Central memory CD8-positive, alpha-beta T cell (primary cell): ENCODE measurements at places on chromosomes 7 and 10.

DNA sequence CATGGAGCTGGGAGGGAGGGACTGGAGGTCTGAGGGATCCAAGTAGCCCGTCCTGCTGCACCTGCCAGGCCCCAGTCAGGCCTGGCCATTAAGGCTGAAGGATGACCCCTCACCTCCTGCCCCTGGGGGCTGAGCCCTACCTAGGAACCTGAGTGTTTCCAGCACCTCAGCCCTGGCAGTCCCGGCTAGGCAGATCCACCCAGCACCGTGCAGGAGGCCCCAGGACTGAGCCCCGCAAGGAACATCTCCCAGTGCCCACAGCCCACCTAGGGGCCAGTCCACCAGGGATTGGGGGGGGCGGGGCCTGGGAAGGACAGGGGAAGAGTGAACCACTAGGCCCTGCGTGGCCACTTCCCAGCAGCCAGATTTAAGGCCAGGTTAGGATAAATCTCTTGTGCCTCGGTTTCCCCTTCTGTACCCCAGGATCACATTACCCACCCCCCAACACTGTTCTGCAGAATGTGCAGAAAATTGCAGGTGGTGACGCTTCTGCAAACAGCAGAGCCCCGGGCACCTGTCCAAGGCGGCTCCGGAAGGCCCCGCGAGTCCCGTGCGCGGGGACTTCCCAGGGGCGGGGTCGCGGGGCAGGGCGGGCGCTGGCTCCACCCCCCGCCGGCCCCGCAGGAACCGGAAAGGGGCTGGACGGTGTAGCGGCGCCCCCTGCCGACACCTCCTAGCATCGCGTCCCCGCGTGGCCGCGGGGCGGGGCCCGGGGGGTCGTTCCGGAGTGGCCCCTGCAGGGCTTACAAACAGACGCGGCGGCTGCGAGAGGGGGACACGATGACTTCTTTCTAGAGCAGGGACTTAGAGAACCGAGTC, 55.9 kb downstream of the PWWP2B start:
- DNase-seq = peak; percentile 84

GRCh38 chr10:80945264-80945880, 407.7 kb downstream of the SH2D4B start:
- DNase-seq = no peak

- DNase-seq = no peak
Observed at GRCh38 chr7:142804728-142805207, 34.0 kb downstream of the PRSS2 start.

GRCh38 chr10:28790146-28790545, 112.8 kb downstream of the BAMBI start:
- DNase-seq = no peak

DNA sequence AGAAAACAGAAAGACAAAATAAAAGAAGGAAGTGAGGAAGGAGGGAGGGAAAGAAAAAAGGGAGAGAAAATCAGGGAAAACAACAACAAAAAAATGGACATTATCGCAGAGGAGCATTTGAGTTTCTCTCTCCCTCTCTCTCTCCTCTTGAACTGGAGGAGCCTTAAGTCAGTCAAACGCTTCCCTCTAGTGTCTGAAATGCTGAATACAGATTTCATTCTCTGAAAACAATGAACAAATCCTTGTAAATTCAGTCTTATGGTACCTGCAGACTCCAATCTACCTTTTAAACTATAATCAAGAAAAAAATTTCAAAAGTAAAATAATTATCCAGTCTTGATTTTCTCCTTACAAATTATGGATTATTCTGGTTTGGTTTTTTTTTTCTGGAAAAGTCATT, 89.2 kb upstream of the PFKP start:
- no peak for DNase-seq

DNA sequence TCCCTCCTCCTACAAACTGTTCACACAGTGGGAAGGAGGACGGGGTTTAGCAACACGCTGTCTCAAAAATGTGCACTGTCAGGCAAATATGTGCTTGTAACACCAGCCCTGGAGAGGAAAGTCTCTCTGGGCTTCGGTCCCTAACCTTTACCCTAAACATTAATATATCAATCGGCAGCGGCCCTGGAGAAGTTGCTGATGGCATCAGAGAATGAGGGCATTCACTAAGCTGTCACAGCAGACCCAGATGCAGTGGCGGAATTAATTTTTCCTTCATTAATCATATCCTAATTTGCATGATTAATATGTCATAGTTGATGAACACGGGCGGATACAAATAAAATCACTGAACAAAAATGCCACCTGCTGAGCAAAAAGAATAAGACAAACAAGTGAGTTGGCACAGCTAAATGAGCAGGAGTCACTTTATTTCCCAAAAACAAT, 45.2 kb upstream of the INSIG1 start:
- no peak for DNase-seq

DNA sequence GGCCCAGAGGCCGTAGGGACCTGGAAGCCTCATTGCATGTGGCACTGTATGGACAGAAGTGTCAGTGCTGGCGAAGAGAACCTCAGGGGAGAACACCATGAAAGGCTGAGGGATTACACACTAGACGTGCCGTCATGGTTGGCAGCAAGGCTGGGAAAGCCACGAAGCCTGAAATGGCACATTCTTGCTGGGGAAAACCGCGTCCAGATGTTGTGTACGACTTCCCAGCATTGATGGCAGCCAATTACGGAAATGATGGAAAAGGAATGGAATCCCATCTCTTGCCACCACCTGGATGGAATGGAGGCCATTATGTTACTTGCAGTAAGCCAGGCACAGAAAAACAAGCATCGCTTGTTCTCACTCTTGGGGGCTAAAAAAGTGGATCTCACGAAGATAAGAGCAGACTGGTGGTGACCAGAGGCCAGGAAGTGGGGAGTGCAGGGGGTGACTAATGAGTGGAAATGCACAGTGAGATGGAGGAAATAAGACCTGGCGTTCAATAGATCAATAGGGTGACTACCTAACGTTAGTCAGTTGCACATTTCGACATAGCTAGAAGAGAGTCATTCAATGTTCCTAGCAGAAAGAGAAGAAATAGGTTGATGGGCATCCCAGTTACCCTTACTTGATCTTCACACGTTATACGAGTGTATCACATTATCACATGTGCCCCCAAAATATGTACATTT, 14.6 kb upstream of the PWWP2B start:
- no peak for DNase-seq

DNA sequence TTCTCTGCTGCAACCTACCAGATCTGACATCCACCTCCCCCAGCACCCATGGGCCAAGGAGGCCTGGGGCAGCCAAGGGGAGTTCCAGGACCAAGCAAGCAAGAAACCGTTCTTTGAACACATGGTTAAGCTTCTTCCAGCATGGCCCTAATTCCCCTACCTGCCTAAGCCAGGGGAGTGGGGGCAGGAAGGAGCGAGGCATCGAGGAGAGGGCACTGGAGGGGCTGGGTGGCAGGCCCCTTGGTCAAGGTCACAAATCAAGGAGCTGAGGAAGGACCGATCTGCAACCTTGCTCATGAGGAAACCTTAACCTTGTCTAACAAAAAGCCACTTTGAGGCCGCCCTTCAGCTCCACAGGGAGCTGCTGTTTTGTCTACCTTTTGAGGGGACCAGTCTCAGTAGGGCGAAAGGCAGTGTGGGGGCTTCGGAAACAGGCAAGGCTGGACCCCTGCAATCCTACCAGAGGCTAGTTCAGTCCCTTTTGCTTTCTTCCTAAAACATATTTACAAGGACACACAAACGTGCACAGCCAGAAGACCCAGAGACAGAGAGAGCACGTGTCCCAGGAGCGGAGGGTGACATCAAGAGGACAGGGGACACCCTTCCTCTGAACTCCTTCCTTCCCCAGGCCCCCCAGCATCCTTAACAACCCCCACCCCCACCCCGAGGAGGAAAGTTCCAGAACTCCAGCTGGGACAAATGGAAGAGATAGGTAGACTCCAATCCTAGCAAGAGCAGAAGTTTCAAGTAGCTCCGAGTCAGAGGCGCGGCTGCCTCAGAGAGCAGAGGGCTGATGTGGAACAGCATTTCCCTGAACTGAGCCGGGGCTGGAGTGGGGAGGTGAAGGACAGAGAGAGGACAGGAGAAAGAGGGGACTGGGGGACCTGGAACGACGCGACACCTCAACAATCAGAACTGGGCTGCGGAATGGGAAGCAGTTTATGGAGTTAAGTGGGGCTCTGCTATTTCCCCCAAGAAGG, 28.2 kb downstream of the SPOCK2 start:
- no peak for DNase-seq

DNA sequence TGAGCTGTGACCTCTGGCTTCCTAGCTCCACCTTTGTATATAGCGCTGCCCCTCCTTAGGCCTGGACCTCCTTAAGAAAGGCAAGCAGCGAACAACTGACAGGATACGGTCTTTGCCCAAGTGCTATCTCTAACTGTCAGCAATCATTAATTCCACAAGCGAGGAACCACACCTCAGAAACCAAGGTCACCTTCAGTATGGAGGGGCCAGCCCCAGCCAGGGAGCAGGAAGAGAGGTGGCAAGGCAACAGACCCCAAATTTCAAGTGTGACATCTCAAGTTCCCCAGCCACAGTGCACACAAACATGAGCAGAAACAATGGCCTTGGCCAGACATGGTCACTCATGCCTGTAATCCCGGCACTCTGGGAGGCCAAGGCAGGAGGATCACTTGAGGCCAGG, 4.8 kb upstream of the AOC1 start:
- no peak for DNase-seq

GRCh38 chr10:93319096-93319495, 163.0 kb downstream of the MYOF start:
- no peak for DNase-seq

DNA sequence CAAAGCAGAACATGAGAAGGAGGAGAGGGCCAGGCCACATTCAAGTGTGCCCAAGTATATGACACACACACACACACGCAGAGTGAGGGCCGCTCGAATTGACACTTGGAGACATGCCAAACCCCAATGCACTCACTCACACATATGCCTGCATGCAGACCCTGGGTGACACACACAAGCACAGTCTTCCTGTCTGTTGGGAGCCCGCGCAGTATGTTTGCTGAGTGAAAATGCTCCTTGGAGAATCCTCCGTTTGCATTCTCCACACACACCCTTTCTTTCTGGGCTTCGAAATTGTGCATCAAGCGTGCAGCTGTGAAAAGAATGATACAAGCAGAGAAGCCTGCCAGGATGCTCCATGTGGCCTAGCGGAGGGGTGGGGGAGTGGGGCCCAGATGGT, 120.9 kb downstream of the PLXNA4 start:
- no peak for DNase-seq

DNA sequence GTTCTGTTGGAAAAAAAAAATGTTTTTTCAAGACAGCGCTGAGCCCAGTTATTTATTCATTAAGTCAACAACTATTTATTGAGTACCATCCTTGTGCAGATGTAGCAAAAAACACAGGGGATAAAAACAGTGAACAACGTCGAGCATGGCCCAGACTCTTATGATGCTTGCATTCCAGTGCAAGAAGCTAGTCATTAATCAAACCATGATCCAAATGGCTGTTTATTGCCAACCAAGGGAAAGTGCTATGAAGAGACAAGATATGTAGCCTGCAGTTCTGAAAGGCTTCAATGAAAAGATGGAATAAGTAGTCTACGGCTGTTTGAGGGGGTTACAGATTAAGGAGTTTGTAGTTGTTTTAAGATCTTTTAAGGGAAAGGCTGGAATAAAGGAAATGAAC, 262.3 kb downstream of the NEBL start:
- no peak for DNase-seq

GRCh38 chr7:91913612-91914011, 27.1 kb upstream of the AKAP9 start:
- DNase-seq = no peak
